ENCODE measurements at places on chromosomes 2 and 18. TPM values are rescaled to one million over a fixed set of nuclear protein-coding genes. Genes with fewer than 3 reads are reported as not detected.

Gene GPR55
- 21.5 TPM for total RNA-seq

DNA sequence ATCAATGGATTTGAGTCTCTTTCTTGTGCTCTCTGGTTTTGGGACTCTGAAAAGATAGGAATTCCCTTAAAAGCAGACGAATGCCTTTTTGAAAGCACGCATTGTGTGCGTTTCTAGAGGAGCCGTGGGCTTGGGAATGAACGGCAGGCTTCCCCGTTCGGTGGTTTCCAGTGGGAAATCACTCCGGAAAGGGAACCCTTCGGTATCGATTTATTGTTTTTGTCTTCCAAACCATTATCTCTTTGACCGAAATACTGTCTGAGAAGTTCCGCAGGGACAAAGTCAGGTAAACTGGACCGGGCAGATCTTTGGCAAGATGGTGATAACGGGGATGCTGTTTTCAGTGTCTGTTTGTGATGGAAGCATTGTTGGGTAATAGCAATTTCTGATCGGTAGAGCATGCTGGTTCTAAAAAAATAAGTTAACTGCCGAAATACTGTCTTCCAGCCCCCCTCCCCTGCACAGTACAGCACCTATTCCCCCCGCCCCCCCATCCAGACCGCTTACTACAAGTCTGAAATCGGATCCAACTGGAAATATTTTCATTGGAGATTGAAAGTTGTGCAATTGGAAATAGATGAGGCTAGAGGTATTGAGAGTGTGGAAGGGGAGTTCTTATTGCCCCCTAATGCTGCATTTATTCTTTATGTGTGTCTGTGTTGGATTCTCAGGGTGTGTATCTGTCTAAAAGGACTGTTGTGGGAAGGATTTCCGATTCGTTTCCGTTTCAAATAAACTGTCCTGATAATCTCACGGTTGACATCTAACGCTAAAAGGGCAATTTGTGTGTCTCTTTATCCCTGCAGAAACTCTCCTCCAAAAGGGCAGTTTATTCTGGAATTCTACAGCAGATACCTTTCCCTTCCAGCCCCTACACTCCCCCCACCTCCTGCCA is 635 bp downstream of the SETBP1 start:
- DNase-seq = no peak

DNA sequence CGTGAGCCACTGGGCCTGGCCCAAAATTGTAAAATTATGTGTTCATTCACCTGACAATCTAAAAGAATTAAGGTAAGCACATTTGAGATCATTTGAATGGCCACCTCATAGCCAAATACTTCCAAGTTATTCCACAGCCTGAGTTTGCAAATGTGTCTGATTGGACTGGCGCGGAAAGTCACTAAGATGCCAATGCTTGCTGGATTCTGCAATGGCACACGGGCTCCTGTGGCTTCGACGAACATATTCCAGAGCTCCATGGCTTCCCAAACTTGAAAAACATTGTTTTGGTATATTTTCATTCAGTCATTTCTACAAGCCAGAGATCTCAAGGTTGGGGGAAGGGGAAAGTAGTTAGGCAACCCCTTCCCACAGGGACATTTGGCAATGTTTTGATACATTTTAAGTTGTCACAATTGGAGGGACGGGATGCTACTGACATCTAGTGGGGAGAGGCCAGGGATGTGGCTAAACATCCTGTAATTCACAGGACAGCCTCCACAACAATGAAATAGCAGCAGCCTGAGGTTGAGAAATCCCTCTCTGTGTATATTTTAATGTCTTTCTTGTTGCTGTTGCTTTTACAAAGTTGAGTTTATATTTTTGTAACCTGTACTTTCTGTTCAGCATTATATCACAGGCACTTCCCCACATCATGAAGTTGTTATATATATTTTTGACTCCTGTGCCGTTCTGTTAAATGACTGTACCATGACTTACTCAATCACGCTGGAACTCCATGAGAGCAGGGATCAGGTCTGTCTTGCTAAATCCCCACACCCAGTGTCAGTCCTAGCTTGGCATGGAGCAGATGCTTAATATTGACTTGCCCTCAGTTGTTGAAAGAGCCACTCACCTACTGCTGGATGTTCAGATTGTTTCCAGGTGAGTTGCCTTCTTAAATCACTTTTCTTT is 56.9 kb downstream of the COL4A4 start:
- DNase-seq = no peak

- DNase-seq = no peak
These were observed 54.4 kb downstream of the TRAPPC12 start for GRCh38 chr2:3433776-3434400.

- no peak for DNase-seq
These were observed 21.2 kb downstream of the RBM43 start for GRCh38 chr2:151240433-151240832.

DNA sequence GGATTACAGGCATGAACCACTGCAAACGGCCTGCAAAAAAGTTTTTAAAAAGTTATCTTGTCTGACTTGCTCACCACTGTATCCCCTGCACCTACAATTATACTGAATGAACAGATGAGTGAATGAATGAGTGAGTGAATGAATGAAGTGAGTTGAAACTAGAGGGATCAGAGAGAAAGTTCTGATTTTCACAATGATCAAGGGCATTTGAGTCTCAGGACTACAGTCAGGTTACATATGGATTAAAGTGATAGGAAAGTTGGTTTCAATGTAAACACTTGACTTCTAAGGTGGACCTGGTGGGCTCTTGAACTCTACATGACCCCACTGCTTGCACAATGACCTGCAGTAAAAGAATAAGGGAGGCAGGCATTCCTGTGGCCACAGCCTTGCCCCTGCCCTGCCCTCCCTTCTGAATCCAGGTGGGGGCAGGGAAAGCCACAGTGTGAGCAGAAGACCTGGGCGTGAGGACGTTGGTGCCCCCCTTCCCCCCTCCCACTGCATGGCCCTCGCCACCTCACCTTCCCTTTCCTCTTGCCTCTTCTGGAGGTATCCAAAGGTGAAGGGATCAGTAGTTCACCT is 10.7 kb downstream of the C2orf80 start:
- DNase-seq = no peak

Measured in activated naive CD8-positive, alpha-beta T cell treated with anti-CD3 and anti-CD28 coated beads, Interleukin-2, amount 10 ng/mL, durations not matched to agents 7 days and 5 days (primary cell).